ENCODE measurements at places on chromosomes 3 and 15.

GRCh38 chr15:82030176-82030575 is 15.6 kb downstream of the MEX3B start:
- DNase-seq, result no peak

DNA sequence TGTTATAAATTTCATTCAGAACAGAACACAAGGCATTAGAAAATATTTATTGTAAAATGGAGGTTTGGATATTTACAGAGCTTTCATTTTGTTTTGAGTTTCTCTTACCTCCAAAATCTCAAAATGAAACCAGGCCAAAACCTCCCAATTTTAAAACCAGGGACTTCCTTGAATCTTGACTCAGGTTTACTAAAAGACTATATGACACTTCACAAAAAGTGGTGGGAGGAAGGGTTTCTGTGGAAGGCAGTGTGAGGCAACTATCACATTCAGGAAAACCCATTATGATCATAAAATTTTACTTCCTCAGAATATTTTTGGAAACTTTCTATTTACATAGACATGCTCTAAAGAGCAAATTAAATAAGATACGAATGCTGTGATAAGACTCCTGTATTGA is 205.8 kb upstream of the EOMES start:
- no peak for DNase-seq

DNA sequence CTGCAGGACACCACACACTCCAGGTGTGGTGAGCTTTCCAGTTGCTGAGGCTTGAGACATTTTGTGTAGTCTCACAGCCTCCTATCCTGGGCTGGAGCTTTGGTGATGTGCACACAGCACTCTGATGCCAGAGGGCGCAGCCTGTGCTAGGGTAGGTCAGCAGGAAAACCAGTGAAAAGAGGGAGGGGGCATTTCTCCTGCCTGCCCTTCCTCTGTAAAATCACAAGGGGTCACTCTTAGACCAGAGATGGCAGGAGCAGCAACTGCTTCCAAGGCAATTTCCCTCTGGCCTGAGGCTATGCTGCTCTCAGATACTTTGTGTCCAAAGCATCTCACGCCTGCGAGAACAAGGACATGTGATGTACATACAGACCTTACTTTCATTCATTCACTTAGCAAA is 16.5 kb upstream of the MUSTN1 start:
- no peak for DNase-seq

GRCh38 chr3:147956615-147957014 is 547.5 kb downstream of the ZIC1 start:
- no peak for DNase-seq

- DNase-seq, result peak; percentile 22
These were observed 71.0 kb upstream of the MDFIC2 start for GRCh38 chr3:70383360-70383831.

All from epithelial cell of prostate (primary cell).